Sigmoid colon (tissue), 7 donors: ENCODE measurements at places on chromosomes 6 and 20. TPM values are rescaled to one million over a fixed set of nuclear protein-coding genes. Genes with fewer than 3 reads are reported as not detected.

DNA sequence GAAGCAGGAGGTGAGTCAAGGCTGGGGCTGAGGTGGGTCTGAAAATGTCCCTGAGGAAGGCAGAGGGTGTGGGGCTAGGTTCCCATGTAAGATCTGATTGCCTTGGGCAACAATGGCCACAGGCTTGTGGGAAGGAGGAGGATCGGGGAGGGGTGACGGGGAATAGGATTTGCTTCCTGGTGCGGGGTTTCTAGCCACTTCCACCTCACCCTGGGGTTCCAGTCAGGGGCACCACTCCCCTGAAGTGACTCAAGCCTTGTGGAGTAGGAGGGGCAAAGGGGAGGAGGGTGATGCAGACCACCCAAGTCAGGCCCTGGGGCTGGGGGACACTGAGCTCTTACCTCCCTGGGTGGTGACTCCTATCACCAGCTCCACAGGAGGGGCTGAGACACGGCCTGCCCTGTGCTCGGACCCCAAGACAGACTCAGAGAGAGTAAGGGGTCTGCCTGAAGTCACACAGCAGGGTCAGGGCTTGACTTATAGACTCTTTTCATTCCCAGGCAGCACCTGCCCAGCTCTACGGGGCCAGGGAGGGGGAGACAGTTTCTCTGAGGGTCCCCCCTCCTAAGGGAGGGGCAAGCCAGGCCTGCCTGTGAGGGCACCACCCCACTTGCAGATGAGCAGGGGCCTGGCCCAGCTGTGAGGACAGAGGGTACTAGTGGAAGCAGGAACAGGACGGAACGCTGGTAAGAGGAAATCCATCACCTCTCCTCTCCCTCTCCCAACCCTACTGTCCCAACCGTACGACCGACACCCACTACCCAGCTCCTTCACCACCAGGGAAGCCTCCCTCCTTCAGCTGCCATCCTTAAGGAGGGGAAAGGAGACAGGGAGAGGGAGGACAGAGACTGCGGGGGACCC, 12.4 kb upstream of the SPDEF start:
- no peaks in the 10 kb centered on the region for H3K27me3 ChIP-seq
- no peak overlapping the region for H3K4me3 ChIP-seq
- no peak overlapping the region for H3K27ac ChIP-seq
- no peaks in the 10 kb centered on the region for H3K36me3 ChIP-seq
- no peaks in the 10 kb centered on the region for H3K4me1 ChIP-seq

DNA sequence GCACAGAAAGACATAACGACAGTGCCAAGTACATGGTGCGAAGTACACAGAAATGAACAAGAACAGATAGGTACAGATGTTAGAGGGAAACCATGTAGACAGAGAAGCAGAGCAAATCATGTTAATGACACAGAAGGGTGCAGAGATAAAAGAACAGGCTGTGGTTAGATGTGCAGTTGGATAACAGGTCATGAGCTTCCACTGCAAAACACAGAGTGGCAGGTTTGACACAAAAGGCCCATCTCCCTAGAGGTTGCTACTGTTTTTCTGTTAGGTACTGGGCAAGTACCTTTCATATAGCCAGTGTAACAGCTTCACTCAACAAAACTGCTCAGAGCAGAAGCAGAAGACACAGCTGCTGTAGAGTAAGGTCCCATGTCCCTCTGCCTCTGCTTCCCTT, 84.6 kb downstream of the AK9 start:
- no peak overlapping the region for H3K4me3 ChIP-seq
- no peaks in the 10 kb centered on the region for H3K27me3 ChIP-seq
- no peaks in the 10 kb centered on the region for H3K4me1 ChIP-seq
- no peak overlapping the region for H3K27ac ChIP-seq
- peaks cover 10% of the 10 kb centered on the region for H3K36me3 ChIP-seq

DNA sequence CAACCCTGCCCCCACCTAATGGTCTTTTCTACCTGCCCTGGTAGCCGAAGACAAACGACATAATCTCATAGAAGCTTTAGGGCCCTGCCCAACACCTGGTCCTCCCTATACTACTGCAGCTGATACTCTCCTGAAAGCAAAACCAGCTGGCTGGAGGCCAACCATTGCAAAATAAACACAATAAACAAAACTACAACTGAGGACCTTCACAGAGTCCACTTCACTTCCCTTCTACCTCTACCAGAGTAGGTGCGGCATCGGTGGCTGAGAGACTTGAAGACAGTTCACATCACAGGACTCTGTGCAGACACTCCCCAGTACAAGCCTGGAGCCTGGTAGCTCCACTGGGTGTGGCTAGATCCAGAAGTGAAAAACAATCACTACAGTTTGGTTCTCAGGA, 476.2 kb downstream of the MMUT start:
- no peaks in the 10 kb centered on the region for H3K36me3 ChIP-seq
- no peak for DNase-seq
- no peaks in the 10 kb centered on the region for H3K27me3 ChIP-seq
- no peaks in the 10 kb centered on the region for H3K4me1 ChIP-seq
- H3K27ac ChIP-seq: no peak overlapping the region
- no peak overlapping the region for H3K4me3 ChIP-seq

DNA sequence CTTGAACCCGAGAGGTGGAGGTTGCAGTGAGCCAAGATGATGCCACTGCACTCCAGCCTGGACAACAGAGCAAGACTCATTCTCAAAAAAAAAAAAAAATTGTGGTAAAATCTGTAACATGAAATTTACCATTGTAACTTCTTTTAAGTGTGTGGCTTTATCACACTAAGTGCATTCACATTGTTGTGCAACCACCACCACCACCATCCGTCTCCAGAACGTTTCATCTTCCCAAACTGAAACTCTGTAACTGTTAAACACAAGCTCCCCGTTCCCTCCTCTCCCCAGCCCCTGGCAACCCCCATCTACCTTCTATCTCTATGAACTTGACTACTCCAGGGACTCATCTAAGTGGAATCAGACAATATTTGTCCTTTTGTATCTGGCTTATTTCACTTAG, 29.7 kb downstream of the PDRG1 start:
- no peak overlapping the region for H3K27ac ChIP-seq
- H3K4me3 ChIP-seq: no peak overlapping the region
- peaks cover 37% of the 10 kb centered on the region for H3K27me3 ChIP-seq
- H3K36me3 ChIP-seq: no peaks in the 10 kb centered on the region

- H3K27ac ChIP-seq: no peak overlapping the region
- no peaks in the 10 kb centered on the region for H3K36me3 ChIP-seq
- H3K4me3 ChIP-seq: no peak overlapping the region
- H3K27me3 ChIP-seq: no peaks in the 10 kb centered on the region
- DNase-seq: no peak
Observed at GRCh38 chr6:56004426-56004825, 129.0 kb upstream of the BMP5 start.

DNA sequence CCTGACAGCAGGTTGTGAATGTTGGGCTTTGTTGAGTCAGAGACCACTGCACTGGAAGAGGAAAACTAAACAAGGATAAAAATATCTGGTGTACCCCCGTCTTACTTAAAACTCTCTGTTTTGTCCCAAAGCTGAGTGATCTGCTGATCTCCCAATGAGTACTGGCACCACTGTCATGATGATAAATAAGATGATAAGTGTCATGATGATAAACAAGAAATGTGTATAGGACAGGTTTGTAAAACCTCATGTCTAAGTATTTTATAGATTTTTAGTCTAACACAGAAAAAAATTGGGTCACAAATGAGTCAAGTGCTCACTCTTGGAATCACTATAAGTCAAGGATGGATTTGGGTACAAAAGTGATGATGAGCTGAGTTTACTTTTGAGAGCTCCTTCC, 8.5 kb upstream of the SIM1 start:
- peaks cover 28% of the 10 kb centered on the region for H3K27me3 ChIP-seq
- no peaks in the 10 kb centered on the region for H3K36me3 ChIP-seq
- no peak for DNase-seq
- H3K27ac ChIP-seq: no peak overlapping the region
- H3K4me1 ChIP-seq: no peaks in the 10 kb centered on the region

- H3K36me3 ChIP-seq: no peaks in the 10 kb centered on the region
- H3K27ac ChIP-seq: no peak overlapping the region
- H3K27me3 ChIP-seq: no peaks in the 10 kb centered on the region
- DNase-seq: no peak
Observed at GRCh38 chr20:43984587-43984986, 69.9 kb downstream of the TOX2 start.

DNA sequence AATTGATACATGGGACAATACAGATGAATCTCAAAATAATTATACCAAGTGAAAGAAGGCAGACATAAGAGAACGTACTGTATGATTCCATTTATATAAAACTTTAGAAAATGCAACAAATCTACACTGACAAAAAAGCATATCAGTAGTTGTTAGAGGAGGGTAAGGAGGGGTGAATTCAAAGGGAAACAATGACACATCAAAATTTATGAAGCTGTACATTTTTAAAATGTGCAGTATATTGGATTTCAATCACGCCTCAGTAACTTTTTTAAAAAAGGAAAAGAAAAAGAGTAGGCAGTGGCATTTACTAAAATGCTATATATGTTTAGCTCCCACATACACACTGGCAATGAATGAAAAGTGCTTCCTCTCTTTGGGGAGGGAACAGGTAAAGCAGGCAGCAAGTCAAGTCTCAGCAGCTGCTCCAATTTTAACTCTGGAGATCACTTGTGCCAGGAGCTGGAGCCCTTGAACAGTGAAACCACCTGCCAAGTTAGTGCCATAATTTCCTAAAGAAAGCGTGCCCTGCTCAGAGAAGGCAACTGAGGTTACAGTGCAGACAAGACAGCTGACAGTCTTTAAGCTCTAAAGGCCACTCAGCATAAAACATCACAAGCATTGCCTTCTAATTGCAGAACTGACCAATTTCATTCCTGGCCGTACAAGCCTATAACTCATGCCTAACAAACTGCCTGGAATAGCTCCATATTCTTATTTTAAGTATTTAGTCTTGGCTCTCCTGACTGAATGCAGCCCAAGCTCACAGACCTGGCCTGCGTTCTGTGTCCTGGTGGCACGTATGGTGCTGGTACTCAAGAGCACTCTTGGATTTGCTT, 10.9 kb downstream of the FKBP1A start:
- H3K4me1 ChIP-seq: peaks cover 64% of the 10 kb centered on the region
- H3K4me3 ChIP-seq: no peak overlapping the region
- H3K36me3 ChIP-seq: no peaks in the 10 kb centered on the region
- H3K27me3 ChIP-seq: no peaks in the 10 kb centered on the region
- H3K27ac ChIP-seq: peak overlapping the region; percentile 58

DNA sequence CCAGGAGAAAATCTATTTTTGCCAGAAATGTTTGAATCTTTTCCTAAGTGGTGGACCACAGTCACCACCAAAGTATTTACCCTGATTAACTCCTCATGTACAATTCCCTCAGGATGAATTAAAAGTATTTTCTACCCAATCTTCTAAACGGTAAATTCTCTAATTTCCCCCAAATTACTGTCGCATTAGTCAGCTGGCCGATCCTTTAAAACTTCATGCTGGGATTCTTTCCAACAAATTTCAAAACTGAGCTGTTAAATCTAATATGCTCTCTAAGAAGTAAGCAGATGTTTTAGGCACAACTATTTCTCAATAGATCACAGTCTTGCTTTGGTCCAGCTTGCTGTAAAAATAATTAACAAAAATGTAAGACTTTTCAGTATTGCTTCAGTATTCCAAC, 447.2 kb downstream of the FRK start:
- no peak overlapping the region for H3K4me3 ChIP-seq
- no peaks in the 10 kb centered on the region for H3K36me3 ChIP-seq
- no peak overlapping the region for H3K27ac ChIP-seq
- H3K4me1 ChIP-seq: no peaks in the 10 kb centered on the region
- no peak for DNase-seq

Gene FLOT1
- 206 TPM for total RNA-seq

Gene PNRC1
- total RNA-seq: 289 TPM

Gene TBC1D20
- total RNA-seq: 32.6 TPM

Gene BTBD9
- total RNA-seq: 20.8 TPM

Gene USP49
- 2.1 TPM for total RNA-seq
